Naive thymus-derived CD8-positive, alpha-beta T cell (primary cell): ENCODE measurements at places on chromosomes 7 and 10. TPM values are rescaled to one million over a fixed set of nuclear protein-coding genes. Genes with fewer than 3 reads are reported as not detected.

- DNase-seq, result no peak
These were observed 90.2 kb upstream of the ABI1 start for GRCh38 chr10:26950934-26951333.

Gene LHFPL3
- polyA plus RNA-seq, result not detected

DNA sequence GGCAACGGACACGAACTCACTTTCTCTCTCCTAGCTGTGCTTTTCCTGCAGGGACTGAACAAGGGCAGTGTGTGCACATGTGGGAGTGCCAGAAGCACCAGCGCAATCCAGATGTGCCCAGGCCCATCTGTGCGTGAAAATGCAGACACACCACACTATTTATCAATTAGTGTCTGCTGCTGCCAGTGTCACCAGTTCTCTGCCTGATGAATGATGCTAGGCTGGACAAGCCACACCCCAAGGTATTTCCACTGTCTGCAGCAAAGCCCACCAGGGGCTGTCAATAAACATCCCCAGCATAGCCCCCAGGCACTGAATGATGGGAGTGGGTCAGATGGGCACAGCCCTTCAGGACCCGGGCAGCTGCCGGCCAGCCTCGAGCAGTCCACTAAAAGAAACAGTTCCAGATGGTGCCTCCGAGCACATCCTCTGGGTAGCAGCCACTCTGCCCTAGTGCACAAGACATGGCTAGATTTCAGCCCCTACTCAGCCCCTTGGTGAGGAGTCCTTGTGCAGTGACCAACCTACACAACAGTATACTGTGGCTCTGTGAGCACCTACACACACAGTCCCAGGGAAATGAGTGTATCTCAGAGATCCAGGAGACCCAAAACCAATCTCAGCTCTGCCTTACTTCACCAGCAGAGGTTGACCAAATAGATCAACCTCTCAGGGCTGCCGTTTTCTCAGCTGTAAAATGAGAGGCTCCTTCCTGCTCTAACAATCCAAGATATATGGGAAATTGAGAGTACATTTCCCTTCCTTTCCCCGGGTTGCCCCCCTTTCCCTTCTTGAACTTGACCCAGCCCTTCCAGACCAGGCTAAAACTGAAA is 314.7 kb downstream of the PLXNA4 start:
- no peak for DNase-seq

DNA sequence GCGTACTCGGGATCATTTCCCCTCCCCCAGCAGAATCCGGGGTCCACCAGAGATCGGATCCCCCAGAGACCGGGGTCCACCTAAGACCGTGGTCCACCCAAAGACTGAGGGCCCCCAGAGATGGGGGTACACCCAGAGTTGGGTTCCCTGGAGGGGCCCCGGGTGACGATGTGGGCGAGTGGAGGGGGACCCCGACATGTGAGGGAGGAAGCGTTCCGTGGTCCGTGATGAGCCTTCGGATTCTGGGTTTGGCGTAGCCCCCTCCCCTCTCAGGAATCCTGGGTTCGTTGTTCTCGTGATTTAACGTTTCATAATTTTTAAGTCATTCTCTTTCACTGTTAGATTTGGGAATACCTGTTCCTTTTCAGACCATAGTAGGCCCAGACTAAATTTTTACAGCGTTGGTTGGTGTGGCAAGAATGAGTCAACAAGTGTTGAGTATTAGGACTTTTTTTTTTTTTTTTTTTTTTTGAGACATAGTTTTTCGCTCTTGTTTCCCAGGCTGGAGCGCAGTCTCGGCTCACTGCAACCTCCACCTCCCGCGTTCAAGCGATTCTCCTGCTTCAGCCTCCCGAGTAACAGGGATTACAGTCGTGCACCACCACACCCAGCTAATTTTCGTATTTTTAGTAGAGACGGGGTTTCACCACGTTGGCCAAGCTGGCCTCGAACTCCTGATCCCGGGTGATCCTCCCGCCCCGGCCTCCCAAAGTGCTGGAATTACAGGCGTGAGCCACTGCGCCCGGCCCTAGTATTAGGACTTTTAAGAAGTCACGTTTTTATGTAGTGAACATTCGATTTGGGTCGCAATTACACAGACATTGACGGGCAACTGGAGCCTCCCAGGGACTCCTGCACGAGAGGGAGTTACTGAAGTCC is 672 bp downstream of the GTPBP4 start:
- no peak for DNase-seq

DNA sequence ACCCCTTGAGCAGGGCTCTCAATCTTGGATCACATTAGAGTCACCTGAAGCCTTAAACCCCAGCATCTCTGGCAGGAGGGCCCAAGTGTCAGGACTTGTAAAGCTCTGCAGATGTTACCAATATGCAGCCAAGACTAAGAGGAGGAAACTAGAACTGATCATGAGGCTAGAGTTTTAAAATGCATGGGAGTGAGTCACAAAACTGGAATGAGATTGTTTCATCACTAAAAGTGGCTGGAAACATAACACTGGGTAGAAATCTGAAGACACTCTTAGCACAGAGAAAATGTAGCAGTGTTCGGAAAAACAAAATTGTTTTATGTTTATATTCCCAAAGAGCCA is 63.3 kb upstream of the GHITM start:
- DNase-seq, result no peak

DNA sequence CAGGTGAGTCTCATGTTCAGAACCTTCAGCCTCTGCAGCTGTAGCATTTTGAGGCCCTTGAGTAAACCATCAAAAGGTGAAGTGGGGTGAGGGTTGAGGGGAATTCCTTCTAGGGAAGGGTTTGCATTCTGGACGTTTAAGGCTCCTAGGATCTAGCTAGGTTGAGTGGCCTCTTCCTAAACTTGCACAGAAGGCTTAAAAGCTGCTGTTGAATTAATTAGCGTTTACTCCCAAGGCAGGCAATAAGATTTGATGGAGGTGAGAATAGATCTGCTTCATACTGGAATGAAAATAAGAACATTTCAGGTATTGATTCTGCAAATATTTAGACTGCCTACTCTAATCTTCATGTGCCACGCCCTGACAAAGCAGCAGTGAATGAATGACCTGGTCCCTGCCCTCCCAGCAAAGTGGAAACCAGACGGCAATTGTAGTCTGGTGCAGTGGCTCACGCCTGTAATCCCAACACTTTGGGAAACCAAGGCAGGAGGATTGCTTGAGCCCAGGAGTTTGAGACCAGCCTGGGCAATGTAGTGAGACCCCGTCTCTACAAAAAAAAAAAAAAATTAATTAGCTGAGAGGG is 11.4 kb upstream of the KPNA7 start:
- no peak for DNase-seq

GRCh38 chr10:85612378-85612775 is 754.2 kb downstream of the GRID1 start:
- peak; percentile 70 for DNase-seq
